Muscle of arm (tissue), 14 donors: ENCODE measurements at places on chromosomes 1 and 21.

DNA sequence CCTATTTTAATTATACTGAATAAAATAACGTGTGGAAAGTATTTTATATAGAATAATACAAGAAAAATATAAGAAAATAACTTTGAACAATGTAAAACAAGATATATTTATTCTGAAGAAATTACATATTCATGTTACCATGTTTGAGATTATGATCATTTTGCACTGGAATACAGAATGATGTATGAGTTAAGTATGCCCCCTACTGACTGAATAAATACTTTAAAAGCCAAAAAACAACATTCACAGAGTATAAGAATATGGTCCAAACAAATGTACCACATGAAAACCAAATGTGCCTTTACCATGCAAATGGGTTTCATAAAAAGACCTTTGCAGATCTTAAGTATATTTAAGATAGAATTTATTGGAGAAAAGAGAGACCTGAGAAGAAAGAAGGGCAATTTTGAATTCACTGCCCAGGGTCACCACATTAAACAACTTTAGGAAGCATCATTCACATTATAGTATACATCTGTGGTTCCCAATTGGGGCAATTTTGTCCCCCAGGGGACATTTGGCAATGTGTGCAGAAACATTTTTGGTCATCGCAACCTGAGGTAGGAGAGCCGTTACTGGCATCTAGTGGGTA lies 136.6 kb upstream of the GFI1 start:
- DNase-seq, result no peak

GRCh38 chr1:242239398-242239797 lies 240.5 kb upstream of the MAP1LC3C start:
- no peak for DNase-seq

DNA sequence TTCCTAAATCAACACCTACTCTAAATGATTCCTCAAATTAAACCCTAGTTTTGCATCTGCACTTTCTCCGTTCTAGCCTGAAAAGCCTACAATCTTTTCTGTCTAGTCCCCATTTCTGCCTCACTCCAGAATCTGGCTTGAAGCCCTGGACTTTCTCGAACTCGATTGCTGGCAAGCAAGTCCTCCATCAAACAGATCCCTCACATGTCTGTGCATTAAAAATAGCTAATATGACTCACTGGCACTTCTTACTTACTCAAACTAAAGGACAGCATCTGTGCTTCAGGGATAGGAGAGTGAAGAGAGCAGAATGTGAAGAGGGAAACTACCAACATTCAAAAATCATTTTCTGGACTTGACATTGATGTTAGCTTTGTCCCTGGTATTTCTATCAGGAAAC lies 51.8 kb upstream of the CXADR start:
- DNase-seq, result peak; percentile 61

DNA sequence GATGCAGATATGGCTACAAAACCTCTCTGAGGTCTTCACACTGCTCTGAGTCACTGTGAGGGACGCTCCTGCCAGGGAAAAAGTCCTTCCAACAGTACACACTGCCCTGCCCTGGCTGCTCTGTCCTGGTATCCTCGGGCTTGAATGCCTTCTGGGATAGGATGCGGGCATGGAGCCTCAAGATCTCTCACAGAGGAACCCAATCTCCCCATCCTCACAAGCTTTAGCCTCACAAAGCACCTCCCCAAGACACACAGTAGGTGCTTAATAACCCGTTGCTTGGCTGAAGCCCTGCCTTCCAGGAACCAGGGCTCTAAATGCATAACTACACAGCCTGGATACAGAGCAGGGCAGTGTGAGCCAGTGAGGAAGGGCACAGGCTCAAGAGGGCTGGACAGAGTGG lies 9.2 kb downstream of the RAP1GAP start:
- DNase-seq, result no peak

GRCh38 chr1:100921110-100921706 lies 25.3 kb downstream of the SLC30A7 start:
- DNase-seq, result peak; percentile 59

DNA sequence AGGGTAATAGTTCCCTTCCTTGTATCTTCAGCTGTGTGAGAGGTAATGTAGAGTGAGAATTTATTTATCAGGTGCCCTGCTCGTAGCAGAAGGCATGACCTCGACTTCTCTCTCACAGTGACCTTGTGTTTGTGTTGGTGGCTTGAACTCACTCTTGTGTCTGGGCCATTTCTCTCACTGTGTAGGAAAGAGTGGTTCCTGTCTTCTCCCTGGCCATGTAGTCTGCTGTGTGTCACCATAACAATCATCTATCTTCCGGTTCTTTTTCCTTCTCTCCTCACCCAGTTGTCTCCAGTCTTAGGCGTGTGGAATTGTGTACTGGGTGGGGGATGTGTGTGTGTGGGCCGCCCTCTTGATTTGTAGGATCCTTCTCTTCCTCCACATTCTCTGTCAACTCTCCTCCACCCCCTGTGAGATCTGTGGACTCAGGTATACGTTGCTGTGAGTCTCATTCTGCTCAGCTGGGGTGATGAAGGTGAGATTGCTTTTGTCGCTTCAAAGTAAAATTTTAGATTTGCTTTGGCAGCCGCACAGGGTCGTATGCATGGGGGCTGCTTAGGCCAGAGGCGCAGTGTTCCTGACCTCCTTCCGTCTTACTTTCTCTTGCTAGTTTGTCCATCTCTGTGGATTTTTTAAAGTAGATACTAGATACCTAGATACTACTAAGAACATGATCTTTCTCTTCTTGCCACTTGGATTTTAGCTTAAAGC lies 31.6 kb downstream of the MAPKAPK2 start:
- no peak for DNase-seq

GRCh38 chr1:59500950-59501742 lies 204.3 kb downstream of the FGGY start:
- no peak for DNase-seq

- no peak for DNase-seq
Observed at GRCh38 chr1:104593413-104594187, 843.9 kb downstream of the AMY1C start.

DNA sequence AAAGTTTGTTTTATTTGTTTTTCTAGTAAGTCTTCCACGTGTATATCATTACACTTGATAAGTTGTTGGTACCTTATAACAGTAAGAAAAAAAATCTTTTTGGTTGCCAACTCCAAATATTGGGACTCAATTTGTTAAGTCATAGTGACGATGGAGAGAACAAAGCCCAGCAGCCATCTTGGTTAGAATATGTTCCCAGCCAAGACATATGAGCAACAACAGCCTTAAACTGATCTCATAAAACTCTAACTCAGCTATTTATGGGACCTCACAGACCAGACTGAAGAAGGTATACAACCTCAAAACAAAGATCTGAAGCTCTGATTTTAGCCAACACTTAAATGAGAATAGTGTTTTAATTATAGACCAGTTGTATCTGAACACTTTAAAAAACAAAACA lies 281.3 kb downstream of the VAV3 start:
- no peak for DNase-seq
